ENCODE measurements at places on chromosomes 12 and 14.

DNA sequence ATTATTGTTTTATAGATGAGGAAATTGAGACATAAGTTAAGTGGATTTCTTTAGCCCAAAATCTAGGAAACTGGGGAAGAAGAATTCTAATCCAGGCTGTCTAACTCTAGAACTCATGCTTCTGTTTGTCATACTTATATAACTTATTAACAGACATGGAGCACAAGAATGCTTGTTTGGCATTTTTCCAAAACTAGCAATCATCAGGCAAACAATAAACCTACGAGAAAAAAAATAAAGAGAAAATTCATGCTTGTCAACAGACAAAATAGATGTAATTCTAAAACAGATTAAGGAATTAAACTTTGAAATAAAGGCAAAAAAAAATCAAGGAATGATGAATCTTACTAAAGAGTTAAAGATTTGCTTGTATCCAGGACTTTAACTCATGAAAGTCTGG lies 103.1 kb downstream of the METTL25 start:
- H3K27me3 ChIP-seq, result no peaks in the 10 kb centered on the region
- H3K4me3 ChIP-seq, result no peak overlapping the region
- no peak for DNase-seq
- H3K4me1 ChIP-seq, result no peaks in the 10 kb centered on the region
- H3K36me3 ChIP-seq, result no peaks in the 10 kb centered on the region
- no peak overlapping the region for H3K27ac ChIP-seq

- DNase-seq, result peak; percentile 49
- no peaks in the 10 kb centered on the region for H3K36me3 ChIP-seq
- no peak overlapping the region for H3K4me3 ChIP-seq
- peak overlapping the region; percentile 89 for H3K27ac ChIP-seq
- no peaks in the 10 kb centered on the region for H3K27me3 ChIP-seq
- H3K4me1 ChIP-seq, result peaks cover 7% of the 10 kb centered on the region
Observed at GRCh38 chr14:75711105-75711795, 50.2 kb downstream of the TTLL5 start.

DNA sequence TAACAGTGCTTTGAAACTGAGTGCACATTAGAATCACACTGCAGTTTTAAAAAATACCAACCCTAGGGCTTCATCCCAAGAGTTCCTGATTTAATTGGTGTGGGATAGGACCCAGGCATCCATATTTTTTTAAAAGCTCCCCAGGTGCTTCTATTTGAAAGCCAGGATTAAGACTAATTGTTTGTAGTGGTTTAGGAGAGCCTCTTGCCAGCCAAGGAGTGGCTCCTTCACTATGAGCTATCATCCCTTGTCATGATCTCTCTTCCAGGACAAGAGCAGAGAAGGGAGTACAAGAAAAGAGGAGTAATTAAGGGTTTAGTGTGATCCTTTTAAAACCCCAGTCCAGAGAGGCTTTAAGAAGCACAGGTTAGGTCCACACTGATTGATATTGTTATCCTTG lies 178.0 kb downstream of the CAND1 start:
- H3K4me1 ChIP-seq, result peaks cover 11% of the 10 kb centered on the region
- H3K27me3 ChIP-seq, result no peaks in the 10 kb centered on the region
- no peak overlapping the region for H3K4me3 ChIP-seq
- no peak for DNase-seq

GRCh38 chr14:51883232-51883631 lies 22.8 kb downstream of the GNG2 start:
- no peak overlapping the region for H3K4me3 ChIP-seq
- H3K36me3 ChIP-seq, result no peaks in the 10 kb centered on the region
- no peak for DNase-seq
- no peak overlapping the region for H3K27ac ChIP-seq
- H3K27me3 ChIP-seq, result no peaks in the 10 kb centered on the region

DNA sequence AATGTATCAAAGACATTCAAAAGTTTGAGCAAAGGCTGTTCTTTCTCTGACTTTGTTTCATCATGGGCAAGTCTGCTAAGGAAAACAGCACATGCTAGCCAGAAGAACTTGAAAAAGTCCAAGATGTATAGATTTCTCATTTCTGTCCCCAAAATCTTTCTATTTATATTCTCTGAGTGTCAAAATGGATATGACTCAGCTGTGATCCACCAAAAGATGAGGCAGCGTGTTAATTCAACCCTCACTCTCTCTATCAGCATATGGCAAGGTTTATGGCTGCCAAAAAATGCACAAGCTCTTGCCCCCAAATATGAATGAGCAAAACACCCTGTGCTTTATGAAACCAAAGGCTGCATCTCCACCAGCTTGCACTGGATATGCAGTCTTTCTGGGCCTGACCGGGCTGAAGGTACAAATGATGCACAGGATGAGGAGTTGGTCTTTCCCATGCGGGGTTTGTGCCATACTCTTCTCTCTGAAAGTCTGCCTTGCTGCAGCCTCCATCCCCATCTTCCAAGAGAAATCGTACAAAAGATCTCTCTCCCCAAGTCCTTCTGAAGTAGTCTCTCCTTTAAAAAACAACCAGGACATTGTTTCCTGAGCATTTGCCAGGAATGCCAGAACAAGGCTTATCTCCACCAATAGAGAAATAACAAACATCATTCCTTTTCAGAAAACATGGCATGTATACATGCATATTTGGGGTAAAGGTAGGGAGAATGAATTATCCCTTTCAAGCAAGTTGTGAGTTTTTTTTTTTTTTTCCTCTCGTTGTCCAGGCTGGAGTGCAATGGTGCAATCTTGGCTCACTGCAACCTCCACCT lies 203.4 kb downstream of the TMX1 start:
- H3K4me1 ChIP-seq, result peaks cover 6% of the 10 kb centered on the region
- H3K4me3 ChIP-seq, result no peak overlapping the region
- H3K27me3 ChIP-seq, result no peaks in the 10 kb centered on the region
- H3K36me3 ChIP-seq, result no peaks in the 10 kb centered on the region

DNA sequence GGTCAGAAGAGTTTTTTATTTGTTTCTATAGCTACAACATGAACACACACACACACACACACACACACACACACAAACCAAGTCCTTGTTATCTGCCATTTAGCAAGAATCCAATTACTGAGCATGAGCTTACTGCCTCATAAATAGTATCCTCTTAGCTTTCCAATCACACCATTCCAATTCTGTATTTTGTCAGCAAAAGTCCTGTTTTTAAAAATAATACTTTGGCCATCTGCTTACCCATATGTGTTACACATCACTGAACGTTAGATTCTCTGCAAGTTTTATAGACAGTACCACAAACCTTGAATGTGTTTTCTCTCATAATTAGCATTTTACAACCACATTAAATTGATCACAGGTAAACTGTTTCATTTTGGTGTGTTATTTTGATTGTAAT lies 1905.4 kb upstream of the FLRT2 start:
- DNase-seq, result no peak
- no peak overlapping the region for H3K27ac ChIP-seq
- H3K36me3 ChIP-seq, result no peaks in the 10 kb centered on the region
- H3K27me3 ChIP-seq, result no peaks in the 10 kb centered on the region
- H3K4me3 ChIP-seq, result no peak overlapping the region
- no peaks in the 10 kb centered on the region for H3K4me1 ChIP-seq

DNA sequence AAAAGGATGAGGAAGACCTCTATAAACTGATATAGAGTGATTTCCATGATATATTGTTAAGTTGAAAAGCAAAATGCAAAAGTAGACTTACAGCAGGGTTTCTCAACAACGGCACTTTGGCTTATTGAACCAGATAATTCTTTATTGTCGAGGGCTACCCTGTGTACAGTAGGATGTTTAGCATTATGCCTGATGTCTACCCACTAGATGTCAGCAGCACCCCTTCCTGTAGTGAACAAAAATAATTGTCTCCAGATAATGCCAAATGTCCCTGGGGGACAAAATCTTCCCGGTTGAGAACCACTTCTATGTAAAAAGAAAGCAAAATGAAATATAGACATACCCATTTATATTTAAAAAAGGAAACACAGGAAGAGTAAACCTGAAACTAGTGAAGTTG lies 32.4 kb downstream of the ABCD2 start:
- DNase-seq, result no peak
- no peaks in the 10 kb centered on the region for H3K4me1 ChIP-seq
- H3K4me3 ChIP-seq, result no peak overlapping the region
- no peaks in the 10 kb centered on the region for H3K27me3 ChIP-seq
- H3K36me3 ChIP-seq, result no peaks in the 10 kb centered on the region
- no peak overlapping the region for H3K27ac ChIP-seq

- H3K36me3 ChIP-seq, result no peaks in the 10 kb centered on the region
- no peak overlapping the region for H3K27ac ChIP-seq
- H3K4me3 ChIP-seq, result no peak overlapping the region
- DNase-seq, result peak; percentile 9
Observed at GRCh38 chr12:54701940-54702592, 53.9 kb upstream of the DCD start.

DNA sequence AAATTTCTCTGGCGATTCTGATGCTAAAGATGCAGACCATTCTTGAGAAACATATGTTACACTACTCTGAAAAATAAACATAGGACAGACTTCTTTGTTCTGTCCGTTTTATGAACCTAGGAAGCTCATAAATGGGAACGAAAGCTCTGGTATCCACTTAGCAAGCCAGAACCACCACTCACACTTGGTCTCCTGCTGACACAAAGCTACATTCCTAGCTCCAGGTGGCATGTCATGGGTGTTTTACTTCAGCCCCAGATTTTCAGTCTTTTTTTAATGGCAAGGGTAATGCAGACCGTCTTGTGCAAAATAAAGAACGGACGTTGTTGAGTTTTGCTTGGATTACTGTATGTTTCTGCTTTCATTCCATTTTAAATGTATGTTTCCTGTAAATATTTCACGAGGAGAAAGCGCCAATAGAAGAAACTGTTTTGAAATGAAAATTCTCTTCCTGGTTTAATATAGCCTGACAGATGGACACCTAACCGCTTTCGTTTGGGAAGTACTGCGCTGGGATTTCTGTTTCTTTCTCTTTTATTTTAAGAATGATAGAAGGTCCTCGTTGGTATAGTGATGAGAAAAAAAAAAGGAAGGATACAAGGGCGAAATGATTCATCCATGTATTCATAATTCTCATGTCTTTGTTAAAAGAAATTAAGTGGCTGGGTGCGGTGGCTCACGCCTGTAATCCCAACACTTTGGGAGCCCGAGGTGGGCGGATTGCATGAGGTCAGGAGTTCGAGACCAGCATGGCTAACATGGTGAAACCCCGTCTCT lies 871 bp upstream of the COQ5 start:
- no peaks in the 10 kb centered on the region for H3K27me3 ChIP-seq
- H3K4me1 ChIP-seq, result no peaks in the 10 kb centered on the region
- peak; percentile 68 for DNase-seq
- H3K27ac ChIP-seq, result peak overlapping the region; percentile 8

GRCh38 chr14:50678163-50678562 lies 10.1 kb upstream of the SAV1 start:
- H3K36me3 ChIP-seq, result no peaks in the 10 kb centered on the region
- no peak for DNase-seq
- H3K4me1 ChIP-seq, result peaks cover 8% of the 10 kb centered on the region
- no peaks in the 10 kb centered on the region for H3K27me3 ChIP-seq
- no peak overlapping the region for H3K4me3 ChIP-seq
- H3K27ac ChIP-seq, result no peak overlapping the region

DNA sequence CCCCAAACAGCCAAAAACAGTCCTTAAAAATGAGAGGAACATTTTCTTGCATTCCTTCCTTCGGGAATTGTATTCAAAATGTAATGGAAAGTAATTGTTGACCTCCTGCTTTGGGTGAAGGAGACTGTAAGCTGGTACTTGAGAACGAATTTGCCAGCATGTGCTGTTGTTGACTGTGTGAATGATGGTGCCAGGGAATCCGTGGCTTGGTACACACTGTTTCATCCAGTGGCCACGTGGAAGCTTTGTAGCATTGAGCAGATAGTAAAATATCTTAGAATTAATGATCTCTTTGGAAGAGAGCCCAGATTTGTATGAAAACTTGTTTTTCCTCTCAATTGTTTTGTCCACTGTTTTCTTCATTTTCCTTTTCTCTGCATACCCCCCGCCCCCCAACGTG lies 1.7 kb downstream of the ASCL4 start:
- H3K27me3 ChIP-seq, result peaks cover 20% of the 10 kb centered on the region
- H3K27ac ChIP-seq, result no peak overlapping the region
- DNase-seq, result no peak
- H3K36me3 ChIP-seq, result no peaks in the 10 kb centered on the region
- H3K4me3 ChIP-seq, result no peak overlapping the region

DNA sequence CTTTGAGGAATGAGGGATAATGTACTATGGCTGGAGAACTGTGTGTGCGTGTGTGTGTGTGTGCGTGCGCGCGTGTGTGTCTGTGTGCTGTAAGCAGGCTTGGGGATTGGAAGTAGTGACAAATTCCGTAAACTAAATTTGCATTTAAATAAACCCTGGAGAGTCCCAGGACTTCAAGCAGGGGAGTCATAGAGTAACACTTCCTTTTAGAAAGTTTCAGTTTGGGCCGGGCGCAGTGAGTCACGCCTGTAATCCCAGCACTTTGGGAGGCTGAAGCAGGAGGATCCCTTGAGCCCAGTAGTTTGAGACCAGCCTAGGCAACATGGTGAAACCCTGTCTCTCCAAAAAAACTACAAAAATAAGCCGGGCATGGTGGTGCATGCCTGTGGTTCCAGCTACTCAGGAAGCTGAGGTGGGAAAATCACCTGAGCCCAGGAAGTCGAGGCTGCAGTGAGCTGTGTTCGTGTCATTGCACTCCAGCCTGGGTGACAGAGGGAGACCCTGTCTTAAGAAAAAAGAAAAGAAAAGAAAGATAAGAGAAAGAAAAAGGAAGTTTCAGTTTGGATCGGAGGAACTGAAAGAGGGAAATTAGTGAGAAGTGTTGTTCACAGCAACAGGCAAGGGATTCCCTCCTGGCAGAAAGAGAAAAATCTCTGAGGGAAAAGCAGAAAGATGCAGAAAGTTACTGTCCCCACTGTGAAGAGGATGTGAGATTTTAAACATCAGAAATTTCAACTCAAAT lies 222.7 kb upstream of the SOX5 start:
- no peak overlapping the region for H3K4me3 ChIP-seq
- H3K4me1 ChIP-seq, result no peaks in the 10 kb centered on the region
- DNase-seq, result peak; percentile 1
- H3K27ac ChIP-seq, result no peak overlapping the region

DNA sequence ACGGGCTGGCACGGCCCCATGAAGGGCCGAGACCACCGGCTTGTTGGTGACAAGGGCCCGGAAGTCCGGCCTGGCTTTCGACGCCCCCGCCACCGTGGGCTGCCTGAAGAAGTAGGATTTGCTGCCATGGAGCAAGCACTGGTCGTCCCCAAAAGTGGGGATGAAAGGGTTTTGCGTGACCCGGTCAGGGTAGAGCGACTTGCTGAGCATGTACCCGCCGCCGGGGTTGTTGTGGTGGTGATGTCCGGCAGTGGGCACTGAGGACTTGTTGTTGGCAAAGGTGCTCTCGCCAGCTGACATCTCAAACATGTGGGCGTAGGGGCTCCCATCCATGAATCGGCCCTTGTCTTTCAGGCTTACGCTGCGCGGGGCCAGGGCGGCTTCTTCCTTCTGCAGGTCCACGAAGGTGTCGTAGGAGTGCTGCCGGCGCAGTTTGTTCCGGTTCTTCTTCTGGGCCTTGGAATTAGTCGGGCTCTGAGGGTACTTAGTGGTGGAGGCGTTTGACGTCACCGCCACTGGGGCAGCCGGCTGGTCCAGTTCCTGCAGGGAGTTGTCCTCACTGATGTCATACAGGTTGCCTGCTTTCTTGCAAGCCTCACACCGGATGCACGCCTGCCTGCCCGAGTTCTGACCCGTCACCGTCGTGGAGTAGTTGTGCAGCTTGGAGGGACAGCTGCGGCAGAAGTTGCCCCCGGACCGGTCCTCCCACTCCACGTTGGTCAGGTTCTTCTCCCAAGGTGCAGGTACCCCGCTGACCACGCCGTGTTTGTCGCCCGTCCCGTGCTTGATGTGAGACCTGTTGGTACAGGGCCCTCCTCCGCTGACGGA lies 366.6 kb downstream of the EMP1 start:
- H3K4me3 ChIP-seq, result no peak overlapping the region
- H3K27me3 ChIP-seq, result no peaks in the 10 kb centered on the region
- no peak overlapping the region for H3K27ac ChIP-seq
- no peak for DNase-seq
